ENCODE measurements at places on chromosomes 13 and 19.

DNA sequence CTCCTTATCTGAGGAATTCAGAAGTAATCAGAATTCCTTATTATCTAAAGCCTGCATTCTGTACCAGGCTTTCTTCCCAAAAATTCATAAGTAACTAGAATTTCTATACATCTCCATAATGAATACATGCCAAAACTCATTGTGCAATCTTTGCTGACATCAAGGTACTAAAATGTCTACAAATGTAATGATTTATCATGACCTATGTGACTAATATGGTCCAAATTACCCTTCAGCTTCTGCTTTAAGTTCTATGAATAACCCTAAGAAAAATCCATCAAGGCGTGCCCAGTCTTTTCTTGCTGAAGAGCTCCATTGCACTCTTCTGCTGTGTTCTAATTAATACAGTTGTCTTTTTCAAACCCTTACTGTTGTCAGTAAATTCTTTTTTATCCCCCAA, 58.5 kb upstream of the SLITRK1 start:
- DNase-seq: peak; percentile 3

GRCh38 chr13:67935626-67936025, 705.5 kb upstream of the PCDH9 start:
- no peak for DNase-seq

GRCh38 chr19:30017172-30017571, 75.1 kb downstream of the URI1 start:
- DNase-seq: no peak

GRCh38 chr19:28710278-28710677, 502.7 kb downstream of the UQCRFS1 start:
- peak; percentile 84 for DNase-seq

DNA sequence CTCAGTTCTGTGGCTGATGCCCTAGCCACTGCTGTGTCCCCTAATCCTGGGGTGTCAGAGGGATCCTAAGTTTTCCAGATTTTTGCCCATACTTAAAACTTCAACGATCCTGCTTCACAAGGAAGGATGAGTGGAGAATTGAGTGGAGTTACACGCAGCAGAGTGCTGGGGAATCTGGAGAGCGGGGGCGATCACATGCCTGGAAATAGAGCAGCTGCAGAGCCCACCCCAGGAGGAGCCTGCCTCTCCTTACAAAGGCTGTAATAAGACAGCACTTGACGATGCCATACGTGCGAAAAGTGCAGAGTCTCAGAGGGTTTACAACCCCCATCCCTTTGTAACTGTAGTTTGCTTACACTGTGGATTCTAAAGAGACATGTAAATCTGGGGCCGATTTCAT, 40.6 kb downstream of the SUGP2 start:
- DNase-seq: no peak

GRCh38 chr19:4609878-4610511, 29.3 kb upstream of the TNFAIP8L1 start:
- no peak for DNase-seq

DNA sequence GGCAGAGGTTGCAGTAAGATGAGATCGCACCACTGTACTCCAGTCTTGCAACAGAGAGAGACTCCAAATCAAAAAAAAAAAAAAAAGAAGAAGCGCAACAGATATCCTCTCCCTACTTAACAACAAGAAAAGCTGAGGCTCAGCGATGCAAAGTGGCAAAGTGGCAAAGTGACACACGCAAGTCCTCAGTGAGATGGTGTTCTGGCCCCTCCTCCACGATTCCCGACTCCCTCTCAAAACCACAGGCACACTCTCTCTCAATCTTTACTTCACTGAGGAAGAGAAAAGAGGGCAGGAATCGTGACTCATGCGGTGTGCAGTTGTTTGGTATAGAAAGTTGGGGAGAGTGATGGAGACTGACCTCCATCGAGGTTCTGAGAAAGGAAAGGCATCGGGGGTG, 12.6 kb downstream of the FFAR2 start:
- DNase-seq: no peak

- no peak for DNase-seq
Observed at GRCh38 chr13:112723771-112724170, 33.9 kb downstream of the ATP11A start.

GRCh38 chr13:94318418-94318817, 161.1 kb downstream of the DCT start:
- peak; percentile 38 for DNase-seq

- no peak for DNase-seq
Observed at GRCh38 chr19:1206864-1207450, 1.4 kb downstream of the STK11 start.

- DNase-seq: peak; percentile 3
Observed at GRCh38 chr19:6161271-6161850, 25.9 kb downstream of the ACSBG2 start.

DNA sequence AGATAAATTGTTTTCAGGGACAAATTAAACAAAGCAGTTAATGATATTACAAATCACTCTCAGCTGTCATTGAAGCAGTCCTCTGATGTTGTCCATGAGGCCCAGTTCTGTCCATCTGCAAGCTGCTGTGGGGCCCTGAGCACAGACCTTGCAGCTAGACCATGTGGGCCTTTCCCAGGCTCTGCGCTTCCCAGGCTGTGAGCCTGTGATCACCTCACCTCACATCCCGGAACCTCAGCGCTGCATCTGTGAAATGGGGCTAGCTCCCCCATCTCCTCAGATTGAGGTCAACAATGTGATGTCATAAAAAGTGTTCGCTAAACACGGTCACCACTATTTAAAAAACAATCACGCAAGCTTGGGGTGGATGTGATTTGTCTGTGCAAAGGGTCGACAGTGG, 51.9 kb upstream of the UQCRFS1 start:
- no peak for DNase-seq

DNA sequence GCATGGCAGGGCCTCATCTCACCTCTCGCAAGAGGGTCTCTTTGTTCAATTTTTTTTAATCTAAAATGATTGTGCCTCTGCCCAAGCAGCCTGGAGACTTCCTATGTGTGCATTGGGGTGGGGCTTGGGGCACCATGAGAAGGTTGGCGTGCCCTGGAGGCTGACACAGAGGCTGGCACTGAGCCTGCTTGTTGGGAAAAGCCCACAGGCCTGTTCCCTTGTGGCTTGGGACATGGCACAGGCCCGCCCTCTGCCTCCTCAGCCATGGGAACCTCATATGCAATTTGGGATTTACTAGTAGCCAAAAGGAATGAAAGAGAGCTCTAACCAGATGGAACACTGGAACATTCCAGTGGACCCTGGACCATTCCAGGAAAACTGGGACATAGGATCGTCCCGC, 8.0 kb downstream of the FXYD3 start:
- no peak for DNase-seq

GRCh38 chr13:25371158-25371874, 458 bp upstream of the ATP8A2 start:
- no peak for DNase-seq

GRCh38 chr13:30440910-30441703, 18.8 kb downstream of the UBE2L5 start:
- no peak for DNase-seq

DNA sequence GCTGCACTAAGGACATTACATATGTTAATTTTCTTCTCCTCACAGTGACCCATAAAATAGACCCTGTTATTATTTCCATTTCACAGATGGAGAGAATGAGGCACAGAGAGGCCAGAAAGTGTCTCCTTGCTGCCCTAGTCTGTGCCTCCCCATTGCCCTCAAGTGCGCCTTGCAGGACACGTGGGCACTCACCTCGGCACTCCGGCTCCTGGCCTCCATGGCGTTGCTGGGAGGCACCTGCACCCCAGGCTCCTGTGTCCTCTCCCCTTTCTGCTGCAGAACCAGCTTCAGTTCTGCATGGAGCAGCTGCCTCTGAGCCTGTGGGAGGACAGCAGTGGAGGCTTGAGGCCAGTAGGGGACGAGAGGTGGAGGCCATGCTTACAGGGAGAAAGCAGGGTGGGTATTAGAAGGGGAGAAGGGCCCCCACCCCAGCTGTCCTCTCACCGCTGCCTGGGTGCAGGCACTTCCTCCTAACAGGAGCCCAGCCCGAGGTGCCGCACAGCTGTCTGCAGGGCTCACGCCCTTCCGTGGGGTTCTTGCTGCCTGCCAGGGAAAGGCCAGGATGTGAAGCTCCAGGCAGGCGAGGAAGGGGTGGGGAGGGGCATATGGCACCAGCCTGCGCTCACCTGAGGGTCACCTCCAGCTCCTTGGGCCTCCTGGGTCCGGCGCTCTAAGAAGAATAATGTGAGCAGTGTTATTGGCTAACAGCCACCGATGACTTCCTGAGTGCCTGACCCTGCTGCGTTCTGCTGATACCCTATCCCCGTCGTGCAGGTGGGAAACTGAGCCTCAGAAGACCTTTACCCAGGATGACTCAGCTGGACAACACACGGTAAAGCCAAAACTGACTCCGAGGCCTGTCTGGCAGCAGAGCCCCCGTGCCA, 5.2 kb downstream of the PRX start:
- DNase-seq: no peak

DNA sequence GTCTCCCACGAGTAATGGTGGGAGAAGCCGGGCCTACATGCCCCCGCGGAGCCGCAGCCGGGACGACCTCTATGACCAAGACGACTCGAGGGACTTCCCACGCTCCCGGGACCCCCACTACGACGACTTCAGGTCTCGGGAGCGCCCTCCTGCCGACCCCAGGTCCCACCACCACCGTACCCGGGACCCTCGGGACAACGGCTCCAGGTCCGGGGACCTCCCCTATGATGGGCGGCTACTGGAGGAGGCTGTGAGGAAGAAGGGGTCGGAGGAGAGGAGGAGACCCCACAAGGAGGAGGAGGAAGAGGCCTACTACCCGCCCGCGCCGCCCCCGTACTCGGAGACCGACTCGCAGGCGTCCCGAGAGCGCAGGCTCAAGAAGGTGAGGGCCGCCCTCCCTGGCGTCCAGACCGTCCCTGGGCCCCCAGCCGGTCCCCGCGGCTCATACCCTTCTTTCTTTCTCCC, 1.4 kb upstream of the USF2 start:
- no peak for DNase-seq

GRCh38 chr13:87094646-87095045, 576.5 kb upstream of the SLITRK5 start:
- no peak for DNase-seq

DNA sequence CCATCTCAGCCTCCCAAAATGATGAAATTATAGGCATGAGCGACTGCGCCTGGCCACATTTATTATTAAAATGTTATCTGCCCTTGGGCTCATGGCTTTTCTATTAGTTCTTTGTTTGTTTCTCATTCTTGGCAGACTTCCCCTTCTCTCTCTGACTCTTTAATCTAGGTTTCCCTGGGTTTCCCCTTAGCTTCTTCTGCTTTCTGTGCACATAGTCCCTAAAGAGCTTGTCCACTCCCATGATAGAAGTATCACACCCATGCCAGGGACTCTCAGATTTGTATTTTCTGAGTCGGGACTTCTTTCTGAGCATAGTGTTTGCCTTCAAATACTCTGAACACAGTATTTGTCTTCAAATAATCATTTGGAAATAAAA, 38.6 kb upstream of the ITM2B start:
- peak; percentile 55 for DNase-seq

- DNase-seq: peak; percentile 44
Observed at GRCh38 chr19:49020931-49021895, 2.9 kb downstream of the CGB3 start.

- DNase-seq: no peak
Observed at GRCh38 chr19:6413721-6414643, 10.6 kb downstream of the KHSRP start.

DNA sequence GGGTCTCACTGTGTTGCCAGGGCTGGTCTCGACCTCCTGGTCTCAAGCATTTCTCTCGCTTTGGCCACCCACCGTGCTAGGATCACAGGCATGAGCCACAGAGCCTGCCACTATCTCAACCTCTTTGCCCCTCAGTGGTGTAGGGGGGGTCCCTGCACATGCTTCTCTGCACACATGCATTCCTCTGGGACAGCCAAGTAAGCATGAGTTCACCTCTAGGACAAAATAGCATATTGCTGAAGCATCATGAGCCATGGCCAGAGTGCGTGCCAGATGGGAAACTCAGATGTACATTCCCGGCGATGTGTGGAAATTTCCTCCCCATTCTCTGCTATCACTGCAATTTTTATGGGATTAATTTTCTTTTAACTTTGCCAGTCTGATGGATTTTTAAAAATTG, 23.1 kb downstream of the CHAF1A start:
- DNase-seq: peak; percentile 78

DNA sequence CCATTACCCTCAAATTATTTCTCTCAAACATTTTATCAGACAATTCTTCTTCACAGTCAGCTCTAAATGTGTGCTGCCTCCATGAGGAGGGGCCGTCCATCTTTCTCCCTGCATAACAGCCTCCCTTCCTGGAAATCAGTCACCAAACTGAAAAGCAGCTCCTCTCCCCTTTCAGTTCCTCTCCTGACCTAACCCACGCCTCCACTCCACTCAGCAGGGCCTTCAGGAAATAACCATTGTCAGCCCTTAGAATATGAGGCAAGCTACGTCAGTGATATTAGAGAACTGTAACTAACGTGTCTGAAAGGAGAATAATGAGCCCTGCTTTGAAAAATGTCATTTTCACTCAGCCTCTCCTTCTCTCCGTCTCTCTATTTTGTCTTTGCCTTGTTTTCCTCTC, 116.2 kb downstream of the OLFM4 start:
- DNase-seq: no peak

- DNase-seq: no peak
Observed at GRCh38 chr13:113622791-113623490, 35.1 kb downstream of the ATP4B start.

DNA sequence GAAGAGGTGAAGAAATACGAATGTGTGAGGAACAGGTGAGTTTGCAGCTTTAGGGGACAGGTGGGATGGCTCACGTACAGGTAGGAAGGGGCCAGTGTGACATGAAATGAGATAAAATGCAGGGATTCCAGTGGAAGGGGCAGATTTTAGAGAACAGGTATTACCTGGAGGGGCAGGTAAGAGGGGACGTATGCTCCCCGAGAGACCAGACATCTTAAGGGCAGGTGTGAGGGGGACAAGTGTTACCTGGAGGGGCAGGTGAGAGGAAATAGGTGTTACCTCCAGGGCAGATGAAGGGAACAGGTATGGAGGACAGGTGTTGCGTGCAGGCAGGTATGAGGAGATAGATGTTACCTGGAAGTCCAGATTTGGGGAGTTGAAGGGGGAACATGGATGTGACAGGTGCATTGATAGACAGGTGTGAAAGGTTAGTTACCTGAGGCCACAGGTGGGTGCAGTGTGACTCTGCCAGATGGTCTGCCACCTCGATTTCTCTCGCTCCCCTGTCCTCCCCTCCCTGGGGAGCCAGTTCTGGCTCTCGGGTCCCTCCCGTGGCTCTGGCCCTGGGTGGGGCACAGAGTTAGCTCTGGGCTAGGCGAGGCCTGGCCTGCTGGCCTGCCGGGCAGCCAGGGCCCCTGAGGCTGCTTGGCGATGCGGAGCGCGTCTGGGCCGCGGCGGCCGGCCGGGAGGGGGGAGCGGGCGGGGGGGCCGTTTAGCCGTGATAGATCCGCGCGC, 2.1 kb downstream of the ERFL start:
- DNase-seq: no peak

- no peak for DNase-seq
Observed at GRCh38 chr13:112376050-112376681, at the start of gene SPACA7. SPACA7 (plus strand) TSS chr13:112376355; CDS start chr13:112376386, 31 bp downstream.

GRCh38 chr13:97967226-97967625, 13.8 kb downstream of the IPO5 start:
- DNase-seq: no peak

DNA sequence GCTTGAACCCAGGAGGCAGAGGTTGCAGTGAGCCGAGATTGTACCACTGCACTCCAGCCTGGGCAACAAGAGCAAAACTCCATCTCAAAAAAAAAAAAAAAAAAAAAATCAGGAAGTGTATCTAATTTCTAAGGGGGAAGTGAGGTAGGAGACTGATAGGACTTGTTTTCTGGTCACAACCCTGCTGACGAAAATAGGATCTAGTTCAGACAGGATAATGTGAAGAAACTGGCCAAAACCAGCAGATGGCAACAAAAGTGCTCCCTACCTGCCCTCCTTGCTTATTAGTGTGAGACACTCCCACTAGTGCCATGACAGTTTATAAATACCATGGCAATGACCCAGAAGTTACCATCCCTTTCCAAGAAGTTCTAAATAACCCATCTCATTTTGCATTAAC, 36.0 kb upstream of the KPNA3 start:
- DNase-seq: no peak

Measured in cardiac fibroblast (primary cell).